NCI-H748 treated with DMSO at 0.1 percent for 48 hours (cell line): ENCODE measurements at places on chromosomes 2 and 18.
A peak's percentile ranks its signal among the peaks of the same experiment; 100 is the strongest.

DNA sequence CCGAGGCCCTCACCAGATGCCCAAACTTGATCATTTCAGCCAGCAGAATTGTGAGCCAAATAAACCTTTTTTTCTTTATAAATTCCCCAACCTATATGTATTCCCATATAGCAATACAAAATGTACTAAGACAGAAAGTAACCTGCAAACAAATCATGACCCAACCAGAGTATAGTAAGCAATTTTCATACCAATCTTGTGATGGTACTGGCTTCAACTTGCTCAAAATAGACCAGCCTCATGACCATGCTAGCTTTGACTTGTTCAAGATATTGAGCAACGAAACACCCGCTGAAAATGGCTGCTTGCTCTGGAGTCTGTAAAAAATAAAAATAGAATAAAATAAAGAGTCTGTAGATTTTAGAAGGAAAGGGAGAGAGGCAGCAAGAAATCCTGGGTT, 97.6 kb downstream of the C1D start:
- DNase-seq = no peak

- no peak for DNase-seq
These were observed 978.4 kb upstream of the KLHL29 start for GRCh38 chr2:22406625-22407024.

DNA sequence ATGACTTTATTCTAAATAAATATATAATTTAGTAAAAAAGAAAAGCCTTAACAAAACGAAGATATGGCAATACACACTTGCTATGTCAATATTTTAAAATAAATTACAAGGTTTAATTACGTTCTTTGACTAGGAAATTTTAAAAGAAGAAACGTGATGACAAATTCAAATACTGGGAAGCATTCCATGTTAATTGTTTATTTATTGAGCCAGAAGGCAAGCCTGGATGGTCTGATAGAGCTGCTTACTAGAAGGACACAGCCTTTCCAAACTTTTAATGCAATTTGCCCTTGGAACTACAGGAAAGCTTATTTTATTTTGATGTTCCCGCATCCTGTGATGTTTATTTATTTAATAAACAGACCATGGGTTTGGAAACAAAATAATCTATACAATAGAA, 33.4 kb upstream of the DSEL start:
- DNase-seq = no peak

DNA sequence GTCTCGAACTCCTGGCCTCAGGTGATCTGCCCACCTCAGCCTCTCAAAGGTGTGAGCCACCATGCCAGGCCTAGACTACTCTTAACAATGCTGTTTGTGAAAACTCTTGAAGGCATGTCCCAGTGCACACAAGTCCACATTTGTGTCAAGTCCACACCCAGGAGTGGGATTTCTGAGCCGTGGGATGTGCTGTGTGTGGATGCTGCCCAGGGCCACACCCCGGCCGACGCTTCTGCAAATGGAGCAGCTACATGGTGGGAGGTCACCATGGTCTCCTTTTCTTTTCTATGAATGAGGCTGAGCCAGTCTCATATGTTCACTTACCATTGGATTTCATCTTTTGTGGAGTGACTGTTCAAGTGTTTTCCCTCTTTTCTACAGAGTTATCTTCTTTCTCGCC, 15.8 kb downstream of the SNED1 start:
- no peak for DNase-seq

DNA sequence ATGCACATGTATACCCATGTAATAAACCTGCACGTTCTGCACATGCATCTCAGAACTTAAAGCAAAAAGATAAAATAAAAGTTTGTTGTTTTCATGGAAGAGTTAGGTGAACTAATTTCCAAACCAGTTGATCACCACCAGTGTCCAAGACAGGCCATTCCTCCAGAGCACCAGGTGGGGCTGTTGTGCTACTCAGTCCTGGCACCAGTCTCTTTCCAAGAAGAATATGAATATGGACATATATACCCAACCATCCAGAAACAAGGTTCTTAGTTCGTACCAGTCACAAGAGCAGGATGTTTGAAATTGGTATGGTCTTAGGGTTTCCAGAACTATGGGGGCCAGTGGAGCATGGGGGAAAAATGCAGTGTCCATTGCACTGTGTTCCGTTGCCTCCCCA, 17.2 kb upstream of the TNP1 start:
- DNase-seq = no peak

- no peak for DNase-seq
These were observed 147.7 kb upstream of the HS6ST1 start for GRCh38 chr2:128466376-128466775.

GRCh38 chr2:10278029-10278762, 24.5 kb upstream of the HPCAL1 start:
- DNase-seq = no peak

DNA sequence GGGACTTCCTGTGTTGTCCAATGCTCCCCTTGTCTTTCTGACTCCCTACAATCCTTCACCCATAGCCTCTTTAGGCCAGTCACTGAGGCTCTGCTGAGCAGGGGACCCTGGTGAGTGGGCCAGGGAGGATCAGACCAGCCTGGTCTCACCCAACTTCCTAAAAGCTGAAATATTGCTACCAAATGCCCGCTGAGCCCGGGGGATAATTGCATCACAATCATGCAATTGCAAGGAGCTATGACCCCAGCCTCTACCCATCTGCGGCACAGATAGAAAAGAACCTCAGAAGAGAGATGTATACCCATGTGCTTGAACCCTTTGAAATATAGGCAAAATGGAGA, 3.7 kb upstream of the SP100 start:
- no peak for DNase-seq

- no peak for DNase-seq
These were observed 177.1 kb upstream of the COPS8 start for GRCh38 chr2:236908439-236909192.

GRCh38 chr2:50582164-50582563, 449.8 kb downstream of the NRXN1 start:
- DNase-seq = no peak

GRCh38 chr18:3177902-3178687, 41.7 kb downstream of the MYOM1 start:
- DNase-seq = no peak

GRCh38 chr2:242022550-242023290, 153.2 kb downstream of the RTP5 start:
- DNase-seq = no peak

GRCh38 chr2:27170581-27171337, 22.0 kb downstream of the TCF23 start:
- no peak for DNase-seq

- DNase-seq = no peak
These were observed 16.8 kb downstream of the VIT start for GRCh38 chr2:36713310-36713709.

GRCh38 chr2:167186465-167186864, 298.2 kb downstream of the XIRP2 start:
- no peak for DNase-seq

- no peak for DNase-seq
These were observed 7.7 kb upstream of the DSC1 start for GRCh38 chr18:31170335-31170734.

- DNase-seq = no peak
These were observed 115.6 kb downstream of the SEPTIN10 start for GRCh38 chr2:109497911-109498870.

GRCh38 chr18:8706791-8707555, 1.6 kb downstream of the MTCL1 start:
- peak; percentile 70 for DNase-seq

DNA sequence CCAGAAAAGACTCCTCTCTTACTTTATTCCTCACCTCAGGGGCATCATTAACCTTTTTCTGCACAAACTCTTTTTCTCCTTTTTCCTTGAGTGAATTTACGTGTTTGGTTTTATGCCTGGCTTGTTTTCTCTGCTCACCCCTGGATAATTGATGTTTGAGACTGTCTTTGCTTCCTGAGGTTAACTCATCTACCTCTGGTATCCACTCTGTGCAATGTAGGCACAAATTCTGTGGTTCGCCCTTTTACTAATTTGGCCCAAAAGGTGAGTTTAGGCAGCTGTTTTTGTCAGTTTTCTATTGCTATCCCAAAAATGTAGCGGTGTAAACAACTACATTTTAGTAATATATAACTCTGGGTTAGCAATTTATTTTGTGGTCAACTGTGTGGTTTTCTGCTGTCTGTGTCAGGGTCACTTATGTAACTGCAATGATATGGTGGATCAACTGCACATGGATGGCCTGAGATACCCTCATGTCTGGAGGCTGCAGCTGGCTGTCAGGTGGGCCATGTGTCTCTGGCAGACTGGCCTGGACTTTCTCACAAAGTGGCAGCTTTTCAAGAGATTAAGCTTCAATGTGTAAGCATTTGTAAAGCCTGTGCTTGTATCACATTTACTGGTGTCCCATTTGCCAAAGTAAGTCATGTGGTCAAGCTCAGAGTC, 329.7 kb downstream of the FSIP2 start:
- DNase-seq = no peak

DNA sequence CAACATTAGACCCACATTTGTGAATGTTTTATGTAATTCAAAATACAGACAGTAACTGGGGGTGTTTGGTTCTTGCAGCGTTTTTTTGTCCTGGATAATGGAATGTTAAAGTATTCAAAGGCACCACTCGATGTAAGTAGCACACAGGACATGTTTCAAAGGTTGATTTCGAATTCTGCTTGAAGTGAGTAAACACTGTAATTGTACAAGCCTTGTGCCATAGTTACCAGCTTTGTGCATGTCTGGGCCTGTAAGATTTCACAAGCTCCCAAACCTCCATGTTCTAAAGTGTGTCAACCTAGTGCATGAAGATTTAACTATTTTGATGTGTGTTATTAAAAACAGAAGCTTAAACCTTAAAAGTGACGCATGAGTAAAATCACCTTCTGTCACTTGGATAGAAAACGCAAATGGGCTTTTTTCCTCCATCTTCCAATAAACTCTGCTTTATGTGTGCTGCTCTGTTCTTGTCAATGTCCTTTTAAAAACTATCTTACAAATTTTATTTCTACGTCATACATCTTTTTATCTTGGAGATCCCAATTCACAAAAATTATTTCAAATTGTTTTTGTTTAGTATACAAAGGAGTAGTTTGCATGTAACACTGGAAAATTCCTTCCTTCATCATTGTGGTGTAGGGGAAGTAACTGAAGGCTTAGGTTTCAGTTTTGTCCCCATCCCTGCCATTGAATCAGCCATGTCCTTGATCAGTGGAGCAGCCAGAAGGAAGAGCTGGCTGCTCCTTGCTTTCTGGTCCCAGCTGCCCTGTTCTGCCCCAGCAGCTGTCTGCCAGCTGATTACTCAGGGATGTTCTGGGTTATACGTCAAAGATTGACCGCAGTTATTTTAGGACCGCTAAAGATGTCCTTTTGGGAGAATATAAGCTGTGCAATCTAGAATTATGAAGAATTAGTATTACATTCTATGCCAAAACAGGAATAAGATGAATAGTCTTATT, 119.2 kb downstream of the PRKRA start:
- no peak for DNase-seq

DNA sequence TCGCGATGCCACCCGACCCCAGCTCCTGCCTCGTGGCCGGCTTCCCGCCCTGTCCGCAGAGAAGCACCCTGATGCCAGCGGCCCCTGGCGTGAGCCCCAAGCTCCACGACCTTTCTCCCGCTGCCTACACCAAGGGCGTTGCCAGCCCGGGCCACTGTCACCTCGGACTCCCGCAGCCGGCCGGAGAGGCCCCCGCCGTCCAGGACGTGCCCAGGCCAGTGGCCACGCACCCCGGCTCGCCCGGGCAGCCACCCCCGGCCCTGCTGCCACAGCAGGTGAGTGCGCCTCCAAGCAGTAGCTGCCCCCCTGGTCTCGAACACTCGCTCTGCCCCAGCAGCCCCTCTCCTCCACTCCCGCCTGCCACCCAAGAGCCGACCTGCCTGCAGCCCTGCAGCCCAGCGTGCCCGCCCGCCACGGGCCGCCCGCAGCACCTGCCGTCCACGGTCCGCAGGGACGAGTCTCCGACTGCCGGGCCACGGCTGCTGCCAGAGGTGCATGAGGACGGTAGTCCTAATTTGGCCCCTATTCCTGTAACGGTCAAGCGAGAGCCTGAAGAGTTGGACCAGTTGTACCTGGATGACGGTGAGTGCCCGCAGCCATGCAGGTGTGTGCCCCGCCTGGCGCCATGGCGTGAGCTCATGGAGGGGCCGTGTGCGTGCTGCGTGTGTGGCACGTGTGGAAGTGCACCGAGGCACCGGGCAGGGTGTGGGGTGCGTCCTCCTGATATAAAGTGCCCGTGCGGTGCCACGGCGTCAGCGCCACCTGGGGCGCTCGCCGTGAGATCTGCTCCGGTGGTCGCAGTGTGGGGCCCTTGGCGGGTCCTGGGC, 90.8 kb downstream of the NFATC1 start:
- no peak for DNase-seq

DNA sequence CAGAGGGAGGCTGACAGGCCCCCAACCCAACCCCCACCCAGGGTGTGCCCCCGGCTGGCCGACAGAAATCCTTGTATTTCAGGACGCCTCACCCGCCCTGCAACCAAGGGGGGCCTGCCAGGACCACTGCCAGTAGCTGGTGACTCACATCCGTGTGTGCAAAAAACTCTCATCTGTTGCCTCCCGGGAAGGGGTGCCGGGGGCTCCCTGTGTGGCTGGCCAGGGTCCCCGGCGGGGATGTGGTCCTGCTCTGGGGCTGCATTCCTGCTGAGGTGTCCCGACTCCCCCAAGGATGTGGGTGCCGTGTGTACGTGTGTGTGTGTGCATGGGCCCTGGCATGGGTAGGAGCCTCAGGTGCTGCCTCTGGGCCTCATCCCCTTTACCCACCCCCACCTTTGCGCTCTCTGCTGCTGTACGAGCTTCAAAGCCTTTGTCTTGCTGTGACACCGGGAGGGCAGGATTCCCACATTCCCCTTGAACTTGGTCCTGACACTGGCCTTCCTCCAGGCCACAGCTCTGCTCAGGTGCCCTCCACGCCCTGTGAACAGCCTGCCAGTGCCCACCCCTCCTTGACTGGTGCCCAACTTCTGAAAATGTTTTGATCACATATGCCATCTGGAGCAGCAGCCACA, 226.3 kb upstream of the HDAC4 start:
- DNase-seq = no peak

GRCh38 chr18:9330419-9330818, 4.2 kb upstream of the TWSG1 start:
- DNase-seq = no peak

DNA sequence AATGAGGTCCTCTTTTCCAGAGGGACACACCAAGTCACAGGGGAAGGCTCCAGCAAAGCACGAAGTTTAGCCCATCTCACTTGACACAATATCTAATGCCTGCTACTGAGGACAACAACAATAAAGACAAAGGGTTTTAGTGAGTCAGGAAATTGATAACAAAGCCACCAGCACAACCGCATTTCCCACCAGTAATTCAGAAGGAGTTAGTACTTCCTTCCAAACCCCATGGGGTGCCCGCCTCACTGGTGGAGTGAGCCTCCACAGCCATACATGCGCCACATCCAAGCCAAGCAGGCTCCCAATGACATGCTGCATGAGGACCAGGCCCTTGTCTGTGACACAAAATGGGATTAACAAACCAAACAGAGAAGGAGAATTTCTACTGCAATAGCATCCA, 40.1 kb downstream of the MRPL35 start:
- no peak for DNase-seq

GRCh38 chr2:120486946-120487345, 141.0 kb downstream of the INHBB start:
- no peak for DNase-seq

GRCh38 chr2:151192681-151193080, 69.0 kb downstream of the RBM43 start:
- no peak for DNase-seq
